ENCODE measurements at places on chromosomes 1 and 21.

DNA sequence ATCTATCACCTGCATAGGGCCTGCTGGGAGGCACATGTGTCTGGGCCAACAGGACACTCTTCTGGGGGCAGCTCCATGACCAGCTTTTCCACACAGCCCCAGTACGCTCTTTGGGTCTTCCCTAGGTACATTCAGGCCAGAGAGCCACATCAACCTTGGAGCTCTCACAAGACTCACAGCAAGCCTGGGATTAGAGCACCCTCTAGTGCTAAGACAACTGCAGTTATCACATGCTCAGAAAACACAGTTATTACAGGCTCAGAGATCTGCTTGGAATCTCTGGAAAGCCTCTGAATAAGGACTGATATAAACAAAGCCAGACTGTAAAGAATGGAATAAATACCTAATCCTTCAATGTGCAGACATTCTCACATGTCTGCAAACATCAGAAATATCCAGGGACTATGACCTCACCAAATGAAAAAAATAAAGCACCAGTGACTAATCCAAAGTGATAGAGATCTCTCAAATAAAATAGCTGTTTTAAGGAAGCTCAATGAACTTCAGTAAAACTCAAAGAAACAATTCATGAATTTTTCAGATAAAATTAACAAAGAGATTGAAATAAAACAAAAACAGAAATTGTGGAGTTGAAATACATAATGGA lies 563.9 kb upstream of the NR5A2 start:
- no peak for DNase-seq

DNA sequence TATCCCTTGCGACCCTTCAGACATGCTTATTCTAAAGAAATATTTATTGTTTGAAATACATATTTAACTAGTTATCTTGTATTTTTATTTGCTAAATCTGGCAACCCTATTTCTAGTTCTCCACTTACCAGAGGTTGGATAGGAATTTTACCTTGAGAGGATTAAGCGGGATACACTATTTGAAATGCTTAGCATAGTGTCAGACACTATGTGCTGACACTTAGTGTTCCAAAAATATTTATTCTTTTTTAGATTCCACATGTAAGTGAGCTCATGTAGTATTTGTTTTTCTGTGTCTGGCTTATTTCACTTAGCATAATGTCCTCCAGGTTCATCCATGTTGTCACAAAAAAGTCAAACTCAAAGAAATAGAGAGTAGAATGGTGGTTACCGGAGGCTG lies 78.7 kb downstream of the NTMT2 start:
- no peak for DNase-seq

DNA sequence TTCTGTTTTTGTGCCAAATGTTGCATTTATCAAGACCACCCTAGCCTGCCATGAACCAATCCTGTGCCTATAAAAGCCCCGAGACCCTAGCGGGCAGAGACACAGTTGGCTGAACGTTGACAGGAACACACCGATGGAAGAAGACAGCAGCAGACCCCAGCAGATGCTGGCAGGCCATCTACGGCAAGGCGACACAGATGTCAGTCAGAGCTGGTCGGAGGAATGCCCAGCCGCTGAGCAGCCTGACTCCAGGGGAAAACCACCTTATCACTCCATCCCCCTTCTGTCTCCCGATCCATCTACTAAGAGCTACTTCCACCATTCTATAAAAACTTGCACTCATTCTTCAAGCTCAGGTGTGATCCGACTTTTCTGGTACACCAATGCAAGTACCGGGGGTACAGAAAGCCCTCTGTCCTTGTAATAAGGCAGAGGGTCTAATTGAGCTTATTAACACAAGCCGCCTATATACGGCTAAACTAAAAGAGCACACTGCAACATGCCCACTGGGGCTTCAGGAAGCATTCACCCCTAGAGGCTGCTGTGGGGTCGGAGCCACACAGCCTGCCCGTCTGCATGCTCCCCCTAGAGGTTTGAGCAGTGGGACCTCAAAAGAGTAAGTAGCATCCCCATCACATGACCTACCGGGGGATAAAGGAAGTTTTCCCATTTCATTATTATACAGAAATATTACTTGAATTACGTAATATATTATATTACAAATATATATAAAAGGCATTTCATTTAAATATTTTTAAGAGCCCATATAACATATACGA lies 1156.3 kb upstream of the B3GALT2 start:
- no peak for DNase-seq

- no peak for DNase-seq
These were observed 5.1 kb downstream of the LMO4 start for GRCh38 chr1:87333692-87334347.

Measured in activated CD8-positive, alpha-beta memory T cell treated with anti-CD3 and anti-CD28 coated beads for 1 hour (primary cell).